ENCODE measurements at places on chromosomes 2 and 18.

- no peak overlapping the region for H3K4me3 ChIP-seq
- no peaks in the 10 kb centered on the region for H3K27me3 ChIP-seq
- no peak overlapping the region for H3K27ac ChIP-seq
Measured at GRCh38 chr2:199147216-199147615, 310.5 kb downstream of the SATB2 start.

DNA sequence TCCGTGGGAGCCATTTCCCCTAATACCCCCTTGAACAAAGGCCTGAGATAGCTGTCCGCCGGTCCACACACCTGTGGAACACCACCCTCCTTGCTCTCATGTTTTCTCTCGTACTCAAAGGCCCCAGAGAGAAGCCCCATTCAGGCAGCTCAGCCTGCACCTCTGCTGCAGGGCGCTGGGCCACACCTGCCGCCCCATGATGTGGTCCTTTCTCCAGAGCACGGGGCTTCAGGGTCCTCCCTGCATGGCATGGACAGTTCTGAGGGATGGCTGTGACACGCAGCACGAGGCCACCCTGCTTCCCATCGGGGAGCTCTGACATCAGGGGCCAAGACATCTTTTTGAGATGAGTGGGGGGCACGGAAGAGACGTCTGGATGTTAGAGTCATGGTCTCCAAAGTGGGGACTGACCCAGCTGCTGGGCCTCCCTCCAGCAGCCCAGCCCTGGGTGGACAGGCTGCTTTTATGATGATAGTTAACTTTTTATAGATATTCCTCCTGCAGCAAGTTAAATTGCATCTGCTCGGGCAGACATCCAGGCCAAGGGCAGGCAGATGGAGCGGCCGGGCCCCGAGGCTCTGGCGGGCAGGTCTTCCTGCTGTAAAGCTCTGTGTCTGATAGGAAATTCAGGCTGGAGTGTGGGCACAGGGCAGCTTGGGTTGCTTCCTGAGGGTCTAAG lies 56.7 kb downstream of the SDC1 start:
- peaks cover 3% of the 10 kb centered on the region for H3K27me3 ChIP-seq
- no peak overlapping the region for H3K27ac ChIP-seq
- H3K4me3 ChIP-seq = no peak overlapping the region
- no peaks in the 10 kb centered on the region for H3K36me3 ChIP-seq
- DNase-seq = no peak
- no peaks in the 10 kb centered on the region for H3K4me1 ChIP-seq

GRCh38 chr2:232174662-232175061 lies 203.9 kb upstream of the ALPP start:
- DNase-seq = no peak
- H3K27ac ChIP-seq = no peak overlapping the region
- H3K4me1 ChIP-seq = no peaks in the 10 kb centered on the region

GRCh38 chr2:222257645-222258044 lies 41.2 kb downstream of the PAX3 start:
- H3K36me3 ChIP-seq = no peaks in the 10 kb centered on the region
- H3K27me3 ChIP-seq = peaks cover 13% of the 10 kb centered on the region
- no peak for DNase-seq
- H3K27ac ChIP-seq = no peak overlapping the region
- H3K4me3 ChIP-seq = no peak overlapping the region
- H3K4me1 ChIP-seq = no peaks in the 10 kb centered on the region

DNA sequence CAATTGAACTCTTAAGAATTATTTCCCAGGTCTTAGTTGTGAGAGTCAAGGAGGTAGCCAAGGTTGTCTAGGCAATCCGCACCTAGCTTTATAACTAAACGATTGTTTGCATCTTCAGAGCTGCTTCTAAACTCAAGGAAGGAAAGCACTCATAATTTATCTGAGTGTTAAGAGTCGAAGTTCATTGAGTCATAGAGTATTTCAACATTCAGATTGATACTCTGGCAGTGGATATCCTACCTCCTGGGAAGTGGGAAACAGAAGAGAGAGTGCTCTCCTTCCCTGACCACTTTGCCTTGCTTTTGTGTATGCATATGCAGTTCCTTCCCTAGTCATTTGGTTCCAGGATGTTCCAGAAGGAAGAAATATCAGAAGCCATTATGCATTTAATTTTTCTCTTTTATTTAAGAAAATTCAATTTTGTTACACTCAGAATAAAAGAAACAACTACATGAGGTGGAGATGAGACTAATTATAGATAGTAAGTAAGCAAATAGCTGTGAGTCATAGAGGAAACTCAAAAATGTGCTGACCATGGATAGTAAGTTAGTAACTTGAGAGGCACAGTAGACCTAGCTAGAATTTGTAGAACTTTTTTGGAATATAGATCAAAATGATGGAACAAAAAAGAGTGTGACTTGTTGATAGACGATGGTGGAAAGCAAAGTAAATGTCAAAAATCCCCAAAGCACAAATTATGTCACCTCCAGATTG lies 35.4 kb upstream of the FSHR start:
- no peaks in the 10 kb centered on the region for H3K36me3 ChIP-seq
- no peak overlapping the region for H3K27ac ChIP-seq
- H3K4me3 ChIP-seq = no peak overlapping the region
- no peak for DNase-seq
- no peaks in the 10 kb centered on the region for H3K27me3 ChIP-seq
- no peaks in the 10 kb centered on the region for H3K4me1 ChIP-seq

DNA sequence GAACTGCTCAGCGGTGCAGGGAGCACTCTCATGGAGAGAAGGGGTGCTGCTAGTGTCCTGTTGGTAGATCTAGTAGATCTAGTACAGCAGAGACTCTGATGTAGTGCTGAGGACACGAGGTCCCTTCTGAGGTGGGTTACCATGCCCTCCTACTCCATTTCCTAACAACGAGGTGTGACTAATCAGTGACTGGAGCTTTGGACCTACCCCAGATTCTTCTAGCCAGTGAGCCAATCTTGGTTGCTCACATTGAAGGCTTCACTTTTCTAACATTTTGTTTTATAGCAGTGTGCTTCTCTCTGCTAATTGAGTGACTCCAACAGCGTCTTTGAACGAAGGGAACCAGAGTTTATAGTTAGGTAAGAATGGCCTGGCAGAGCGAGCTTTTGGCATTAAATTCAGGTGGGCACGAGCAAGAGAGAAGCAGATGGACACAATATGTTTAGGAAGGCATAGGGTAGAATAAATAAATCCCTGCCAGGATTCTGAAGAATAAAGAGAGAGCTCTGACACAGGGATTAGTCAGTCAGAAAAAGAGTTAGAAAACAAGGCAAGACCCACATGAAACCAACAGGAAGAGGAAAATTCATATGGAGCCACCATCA lies 306.0 kb upstream of the RAB12 start:
- H3K4me1 ChIP-seq = no peaks in the 10 kb centered on the region
- DNase-seq = no peak
- no peaks in the 10 kb centered on the region for H3K36me3 ChIP-seq

DNA sequence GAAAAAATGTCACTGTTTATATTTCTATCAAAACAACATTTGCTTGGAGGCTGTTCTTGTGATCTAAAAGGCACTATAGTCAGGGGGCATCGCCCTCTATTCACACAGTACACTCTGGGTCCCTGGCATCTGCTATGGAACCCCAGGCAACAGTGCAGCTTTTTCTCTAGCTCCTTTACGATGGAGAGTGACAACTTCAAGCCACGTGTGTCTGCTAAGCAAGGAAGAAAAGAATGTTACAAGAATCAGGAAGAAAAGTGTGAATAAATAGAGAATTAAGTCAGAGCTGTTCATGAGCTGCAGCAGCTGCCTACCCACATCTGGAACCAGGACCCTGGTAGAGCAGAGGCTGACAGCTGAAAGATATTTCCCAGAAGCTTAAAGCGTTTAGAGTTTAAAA lies 11.2 kb downstream of the RND3 start:
- H3K36me3 ChIP-seq = no peaks in the 10 kb centered on the region
- no peaks in the 10 kb centered on the region for H3K27me3 ChIP-seq
- no peaks in the 10 kb centered on the region for H3K4me1 ChIP-seq
- H3K4me3 ChIP-seq = no peak overlapping the region
- no peak overlapping the region for H3K27ac ChIP-seq

DNA sequence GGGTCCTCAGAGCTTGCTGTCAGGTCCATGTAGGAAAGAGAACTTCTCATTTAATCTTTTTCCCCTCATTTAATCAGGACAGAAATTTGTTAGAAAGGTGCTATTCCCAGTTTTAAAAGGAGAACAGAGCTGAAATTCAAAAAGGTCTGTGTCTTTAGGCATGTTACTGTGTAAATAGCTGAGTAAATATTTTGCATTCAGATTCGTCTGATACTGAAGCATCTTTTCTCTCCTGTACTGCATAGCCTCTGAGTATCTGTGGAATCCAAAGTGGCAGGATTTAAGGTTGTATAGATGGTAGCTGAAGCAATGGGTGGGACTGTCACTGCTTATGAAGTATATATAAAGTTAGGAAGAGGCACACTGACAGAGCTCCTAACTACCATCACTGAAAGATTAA lies 9.0 kb downstream of the PTPN4 start:
- no peak overlapping the region for H3K4me3 ChIP-seq
- H3K36me3 ChIP-seq = peaks cover 4% of the 10 kb centered on the region
- no peak overlapping the region for H3K27ac ChIP-seq
- H3K27me3 ChIP-seq = no peaks in the 10 kb centered on the region
- peaks cover 13% of the 10 kb centered on the region for H3K4me1 ChIP-seq
- DNase-seq = no peak

DNA sequence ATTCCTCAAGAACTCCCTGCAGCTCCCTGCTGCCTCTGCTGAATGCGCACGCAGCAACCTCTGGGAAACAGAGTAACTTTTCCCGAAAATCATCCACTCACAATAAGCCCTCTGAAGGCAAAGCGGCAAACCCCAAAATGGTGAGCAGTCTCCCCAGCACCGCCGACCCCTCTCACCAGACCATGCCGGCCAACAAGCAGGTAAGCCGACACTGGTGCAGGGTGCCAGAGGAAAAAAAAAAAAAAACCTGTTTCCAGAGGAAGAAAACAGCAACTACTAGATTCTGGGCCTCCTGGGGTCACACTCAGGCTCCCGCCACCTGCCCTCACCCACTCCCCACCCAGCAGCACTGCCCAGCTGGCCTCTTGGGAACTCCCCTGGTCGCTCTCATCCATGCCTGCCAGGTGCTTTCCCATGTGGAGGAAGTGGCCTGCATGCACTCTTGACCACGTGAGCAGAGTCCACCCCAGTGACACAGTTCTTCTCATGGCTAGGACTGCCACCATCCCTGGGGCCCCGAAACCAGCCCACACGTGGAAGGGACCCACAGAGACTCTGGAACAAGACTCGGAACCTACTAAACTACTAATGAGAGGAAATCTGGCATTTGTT lies 36.9 kb downstream of the KCTD18 start:
- peaks cover 10% of the 10 kb centered on the region for H3K4me1 ChIP-seq
- no peaks in the 10 kb centered on the region for H3K36me3 ChIP-seq
- no peak overlapping the region for H3K4me3 ChIP-seq
- H3K27ac ChIP-seq = no peak overlapping the region
- no peaks in the 10 kb centered on the region for H3K27me3 ChIP-seq

DNA sequence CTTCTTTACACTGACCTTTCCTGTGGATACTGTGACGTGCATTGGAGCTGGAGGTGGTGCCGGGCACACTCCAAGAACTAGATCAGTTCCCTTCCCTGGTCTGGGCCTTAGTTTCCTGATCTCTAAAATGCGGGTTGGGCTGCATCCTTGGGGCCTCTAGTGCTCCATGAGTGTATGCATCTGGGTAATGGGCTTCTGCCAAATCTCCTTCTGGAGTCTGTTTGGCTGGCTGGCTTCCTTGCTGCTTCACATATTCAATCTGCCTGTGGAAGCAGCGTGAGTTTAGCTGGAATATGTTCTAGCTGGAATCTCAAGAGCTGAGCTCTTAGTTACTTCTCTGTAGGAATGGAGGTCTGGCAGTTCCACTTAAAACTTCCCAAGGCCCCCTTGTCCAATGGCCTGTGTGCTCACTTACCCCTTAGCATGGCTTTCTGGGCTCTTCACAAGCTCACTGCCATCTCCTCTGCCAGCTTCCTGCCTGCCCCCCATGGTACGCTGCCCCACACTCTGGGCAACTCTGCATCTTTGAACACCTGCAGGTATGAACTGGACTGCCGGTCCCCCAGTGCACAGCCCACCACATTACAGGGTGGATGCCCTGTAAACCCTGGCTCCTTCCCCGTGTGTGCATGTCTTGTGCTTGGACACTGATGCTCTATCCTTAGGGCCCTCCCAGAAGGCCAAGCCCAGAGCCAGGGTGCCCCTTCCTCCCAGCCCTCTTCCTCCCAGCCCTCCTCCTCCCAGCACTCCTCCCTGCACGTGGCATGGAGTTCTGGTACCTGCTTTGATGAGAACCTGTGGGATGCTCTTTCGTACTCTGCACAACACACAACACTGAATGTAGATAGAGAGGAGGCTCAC lies 103.6 kb upstream of the SMAD2 start:
- H3K27me3 ChIP-seq = peaks cover 10% of the 10 kb centered on the region
- H3K4me1 ChIP-seq = no peaks in the 10 kb centered on the region
- no peaks in the 10 kb centered on the region for H3K36me3 ChIP-seq
- H3K27ac ChIP-seq = no peak overlapping the region
- H3K4me3 ChIP-seq = no peak overlapping the region

DNA sequence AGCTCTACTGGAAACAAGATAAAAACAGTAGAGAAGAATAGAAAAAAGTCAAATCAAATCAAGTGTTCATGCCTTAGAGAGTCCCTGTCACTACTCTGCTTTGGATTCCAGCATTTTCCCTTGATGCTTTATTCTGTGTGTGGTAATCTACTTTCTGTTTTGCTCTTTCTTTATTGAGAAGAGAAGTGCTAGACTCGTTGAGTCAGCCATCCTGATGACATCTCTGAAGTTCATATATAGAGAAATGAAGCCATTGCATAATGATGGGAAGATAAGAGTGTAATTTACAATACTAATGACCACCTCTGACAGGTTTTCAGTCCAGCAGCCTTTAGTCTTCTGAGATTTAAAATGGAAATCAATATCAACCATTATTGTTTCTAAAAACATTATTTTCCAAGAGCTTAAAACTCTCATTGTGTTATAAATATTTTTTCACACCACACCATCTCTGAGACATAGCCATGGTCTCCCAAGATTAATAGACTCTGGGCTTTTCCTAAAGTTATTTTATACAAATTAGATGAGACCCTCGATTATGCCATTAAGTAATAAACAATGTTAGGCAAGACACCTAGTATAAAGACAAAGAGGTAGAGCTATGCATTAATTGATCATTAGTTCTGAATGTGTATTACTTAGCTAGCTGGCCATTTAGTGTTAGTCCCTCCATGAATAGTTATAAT lies 679.0 kb upstream of the ACVR2A start:
- no peaks in the 10 kb centered on the region for H3K4me1 ChIP-seq
- no peaks in the 10 kb centered on the region for H3K36me3 ChIP-seq
- H3K27me3 ChIP-seq = no peaks in the 10 kb centered on the region
- no peak overlapping the region for H3K27ac ChIP-seq

DNA sequence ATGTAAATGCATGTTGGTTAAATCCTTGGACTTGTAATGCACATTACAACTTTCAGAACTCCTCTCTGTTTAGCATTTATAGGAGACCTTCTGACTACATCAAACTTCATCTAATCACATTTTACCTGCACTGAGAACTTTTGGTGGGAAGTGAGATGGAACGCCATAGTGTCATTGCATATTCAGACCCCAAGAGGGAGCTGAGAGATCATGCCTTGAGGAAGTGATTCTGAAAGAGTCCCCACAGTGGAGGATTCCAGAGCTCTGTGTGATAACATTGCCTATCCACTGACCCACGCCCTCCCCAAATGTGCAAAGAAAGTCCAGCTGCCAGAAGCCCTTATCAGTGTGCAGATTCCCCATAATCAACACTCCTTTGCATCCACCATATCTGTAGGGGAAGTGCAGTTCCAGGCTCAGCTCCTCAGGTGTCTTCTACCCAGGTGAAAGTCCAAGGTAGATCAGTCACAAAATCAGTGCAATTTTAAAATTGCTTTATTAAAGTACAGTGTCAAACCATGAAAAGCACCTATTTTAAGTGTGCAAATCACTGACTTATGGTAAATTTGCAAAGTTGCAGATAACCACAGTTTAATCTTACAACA lies 212.4 kb downstream of the RPIA start:
- no peak overlapping the region for H3K4me3 ChIP-seq
- no peak overlapping the region for H3K27ac ChIP-seq
- H3K4me1 ChIP-seq = peaks cover 4% of the 10 kb centered on the region

Measured in activated B cell treated with CpG ODN at 0.5 μM for 24 hours (primary cell).